ENCODE measurements at places on chromosomes 2 and 18.

DNA sequence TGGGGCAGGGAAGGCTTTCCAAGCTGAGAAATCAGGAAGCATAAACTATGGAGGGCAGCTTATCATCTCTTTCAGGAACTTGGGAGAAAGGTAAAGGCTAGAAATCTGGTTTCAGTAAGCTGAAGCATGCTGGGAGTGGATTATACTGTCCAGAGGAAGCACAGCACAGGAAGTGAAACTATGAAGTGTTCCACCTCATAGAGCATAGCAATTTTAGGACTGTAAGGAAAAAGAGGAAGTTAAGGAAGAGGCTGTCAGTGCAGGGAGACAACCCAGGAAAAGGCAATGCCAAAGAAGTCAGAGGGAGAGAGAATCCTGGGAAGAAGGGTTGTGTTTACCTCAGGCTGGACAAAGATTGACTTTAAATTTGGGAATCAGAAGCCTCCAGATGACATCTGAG lies 51.9 kb downstream of the EFEMP1 start:
- DNase-seq = no peak

- DNase-seq = no peak
Measured at GRCh38 chr2:216121255-216121654, 12.1 kb downstream of the XRCC5 start.

- no peak for DNase-seq
Measured at GRCh38 chr2:203905656-203906055, 30.9 kb upstream of the ICOS start.

- no peak for DNase-seq
Measured at GRCh38 chr2:161232571-161232970, 72.3 kb downstream of the TANK start.

- no peak for DNase-seq
Measured at GRCh38 chr18:2197946-2198345, 373.4 kb downstream of the METTL4 start.

GRCh38 chr2:78118037-78118436 lies 595.9 kb upstream of the LRRTM4 start:
- DNase-seq = no peak

DNA sequence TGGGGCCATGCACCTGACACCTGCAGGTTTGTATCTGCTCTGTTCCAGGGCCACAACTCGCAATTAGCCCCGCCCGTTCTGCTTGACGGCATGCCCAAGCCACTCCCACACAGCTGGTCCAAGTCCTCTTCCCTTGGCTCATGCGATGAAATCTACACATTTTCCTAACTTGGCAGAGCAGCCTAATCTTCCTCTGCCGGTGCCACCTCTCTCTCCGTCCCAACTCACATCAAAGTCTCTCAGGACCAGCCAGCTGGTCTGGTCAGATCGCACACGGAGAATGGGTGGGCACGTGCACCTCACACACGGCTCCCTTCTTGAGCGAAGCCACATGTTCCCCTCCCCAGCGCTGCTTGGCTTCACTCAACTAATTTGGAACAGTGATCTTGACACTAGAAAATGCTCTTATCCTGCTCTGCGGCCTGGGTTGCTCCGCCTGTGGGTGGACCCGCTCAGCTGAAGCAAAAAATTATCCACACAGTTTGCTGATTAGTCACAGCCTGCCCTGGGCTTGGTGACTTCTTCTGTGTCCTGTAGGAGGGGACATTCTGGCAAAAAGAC lies 176.7 kb downstream of the NRP2 start:
- DNase-seq = no peak

DNA sequence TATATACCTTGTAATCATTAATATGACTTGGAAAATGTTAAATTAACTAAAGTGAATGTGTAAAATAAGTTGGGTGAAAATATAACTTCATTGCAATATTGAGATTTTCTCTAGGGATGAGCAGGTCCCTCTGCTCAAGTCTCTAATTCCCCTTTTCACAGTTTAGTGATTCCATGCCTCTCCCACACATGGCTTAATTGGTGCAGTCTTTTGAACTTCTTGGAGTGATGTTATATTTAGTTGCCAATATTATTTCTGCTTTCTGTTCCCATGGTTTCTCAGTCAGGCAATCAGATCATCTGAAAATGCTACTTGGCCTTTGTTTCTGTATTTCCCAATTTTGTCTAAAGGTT lies 233.7 kb upstream of the SPOPL start:
- no peak for DNase-seq

GRCh38 chr2:70826696-70827350 lies 6.4 kb upstream of the CLEC4F start:
- no peak for DNase-seq

GRCh38 chr18:36650906-36651305 lies 177.9 kb downstream of the TPGS2 start:
- DNase-seq = no peak

DNA sequence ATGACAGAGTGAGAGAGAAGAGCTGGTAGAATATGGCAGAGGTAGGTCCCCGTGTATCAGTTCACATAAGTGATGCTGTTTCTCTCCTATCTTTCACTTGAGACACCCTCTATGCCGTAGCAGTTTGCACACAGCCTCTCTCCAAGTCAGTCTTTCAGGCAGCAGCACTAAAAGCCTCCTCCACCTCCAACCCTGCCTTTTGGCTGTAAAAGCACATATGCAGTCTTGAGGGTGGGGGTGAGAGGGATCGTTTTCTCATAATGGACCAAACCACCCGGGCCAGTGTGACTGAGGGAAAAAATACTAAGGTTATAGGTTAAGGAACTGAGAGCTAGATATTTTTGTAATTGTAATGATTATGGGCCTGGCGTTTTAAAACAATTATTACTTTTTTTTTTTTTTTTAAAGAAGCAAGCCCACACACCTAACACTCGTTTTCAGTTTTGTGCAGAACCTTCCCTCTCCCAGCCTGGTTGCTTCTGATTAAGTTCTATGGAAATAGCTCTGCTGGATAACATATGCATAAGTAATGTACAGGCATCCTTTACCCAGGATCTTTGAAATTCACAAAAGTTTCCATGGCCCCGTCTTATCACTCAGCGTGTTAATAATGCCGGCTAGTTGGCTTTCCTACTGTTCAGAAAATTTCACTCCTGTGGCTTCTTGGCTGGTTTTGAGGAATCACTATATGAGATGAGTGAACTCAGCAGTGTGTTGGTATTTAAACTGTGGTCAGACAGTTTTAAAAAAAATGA lies 112.2 kb upstream of the MEIS1 start:
- no peak for DNase-seq

- DNase-seq = no peak
Measured at GRCh38 chr2:235295831-235296230, 198.0 kb upstream of the AGAP1 start.

GRCh38 chr2:30625701-30626100 lies 178.7 kb downstream of the LCLAT1 start:
- DNase-seq = no peak

DNA sequence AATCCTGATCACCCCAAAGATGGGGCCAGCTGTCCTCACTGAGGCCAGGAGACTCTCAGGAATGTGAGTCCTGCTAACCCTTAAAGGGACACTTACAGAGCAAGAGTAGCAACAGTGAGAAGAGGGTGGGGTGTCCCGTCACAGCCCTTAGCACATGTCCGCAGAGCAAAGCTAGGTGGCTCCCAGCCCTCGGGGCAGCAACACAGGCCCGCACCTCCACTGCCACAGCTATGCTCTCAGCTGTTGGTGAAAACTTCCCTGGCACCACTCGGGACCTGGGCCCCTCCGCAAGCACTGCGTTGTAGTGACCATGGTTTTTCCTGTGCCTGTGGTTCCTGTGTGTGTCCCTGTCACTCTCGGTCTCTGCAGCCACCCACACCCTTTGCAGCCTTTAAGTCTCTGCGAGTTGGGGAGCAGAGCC lies 76.4 kb upstream of the UXS1 start:
- DNase-seq = no peak

DNA sequence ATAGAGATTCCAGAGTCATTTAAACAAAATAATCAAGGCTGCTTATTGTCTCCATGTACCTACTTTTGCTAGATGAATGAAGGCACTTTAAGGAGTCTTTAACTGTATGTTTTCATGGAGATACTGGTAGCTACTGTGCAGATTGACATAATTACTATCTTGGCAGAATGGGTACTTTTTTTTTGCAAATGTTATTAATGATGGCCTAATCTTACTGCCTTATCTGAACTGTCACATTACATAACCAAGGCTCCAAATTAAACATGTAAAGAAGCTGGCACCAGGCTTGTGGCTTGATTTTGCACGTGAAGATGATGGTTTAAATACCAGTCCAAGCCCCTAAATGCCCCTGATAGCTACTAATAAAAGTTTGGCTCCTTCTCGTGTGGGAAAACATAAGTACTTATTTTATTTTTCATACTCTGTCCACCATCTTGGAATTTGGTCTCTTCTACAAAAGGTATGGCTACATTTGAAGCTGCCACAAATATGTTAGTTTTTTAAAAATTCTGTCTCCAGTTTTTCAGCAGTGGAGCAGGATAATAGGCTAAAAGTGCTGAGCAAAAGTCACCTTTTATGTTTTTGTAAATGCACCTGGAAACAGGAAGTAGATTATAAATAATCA lies 4.1 kb downstream of the TRIB2 start:
- DNase-seq = no peak

DNA sequence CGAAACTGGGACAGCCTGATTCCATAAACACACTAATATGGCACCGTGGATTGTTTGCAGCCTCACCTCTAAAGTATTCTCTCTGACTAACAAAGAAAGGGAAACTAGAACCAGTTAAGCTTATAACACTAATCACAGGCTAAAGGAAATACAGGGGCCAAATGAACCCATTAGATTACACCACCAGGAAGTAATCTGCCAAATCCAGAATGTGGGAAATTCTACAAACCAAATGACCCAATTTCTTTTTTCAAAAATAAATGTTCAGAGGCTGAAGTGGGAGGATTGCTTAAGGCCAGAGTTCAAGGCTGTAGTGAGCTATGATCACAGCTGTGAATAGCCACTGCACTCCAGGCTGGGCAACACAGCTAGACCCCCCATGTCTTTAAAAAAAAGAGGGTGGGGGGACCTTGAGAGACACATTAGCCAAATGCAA lies 1.5 kb upstream of the MPPE1 start:
- peak; percentile 24 for DNase-seq

DNA sequence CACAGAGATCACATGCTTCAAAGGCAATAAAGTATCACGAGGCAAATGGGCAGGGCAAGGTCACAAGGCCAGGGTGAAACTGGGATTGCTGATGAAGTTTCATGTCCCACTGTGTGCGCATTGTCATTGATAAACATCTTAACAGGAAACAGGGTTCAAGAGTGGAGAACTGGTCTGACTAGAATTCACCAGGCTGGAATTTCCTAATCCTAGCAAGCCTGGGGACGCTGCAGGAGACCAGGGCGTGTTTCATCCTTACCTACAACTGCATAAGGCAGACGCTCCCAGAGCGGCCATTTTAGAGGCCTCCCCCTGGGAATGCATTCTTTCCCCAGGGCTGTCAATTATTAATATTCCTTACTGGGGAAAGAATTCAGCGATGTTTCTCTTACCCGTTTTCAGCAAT lies 33.2 kb downstream of the PTPN4 start:
- no peak for DNase-seq

DNA sequence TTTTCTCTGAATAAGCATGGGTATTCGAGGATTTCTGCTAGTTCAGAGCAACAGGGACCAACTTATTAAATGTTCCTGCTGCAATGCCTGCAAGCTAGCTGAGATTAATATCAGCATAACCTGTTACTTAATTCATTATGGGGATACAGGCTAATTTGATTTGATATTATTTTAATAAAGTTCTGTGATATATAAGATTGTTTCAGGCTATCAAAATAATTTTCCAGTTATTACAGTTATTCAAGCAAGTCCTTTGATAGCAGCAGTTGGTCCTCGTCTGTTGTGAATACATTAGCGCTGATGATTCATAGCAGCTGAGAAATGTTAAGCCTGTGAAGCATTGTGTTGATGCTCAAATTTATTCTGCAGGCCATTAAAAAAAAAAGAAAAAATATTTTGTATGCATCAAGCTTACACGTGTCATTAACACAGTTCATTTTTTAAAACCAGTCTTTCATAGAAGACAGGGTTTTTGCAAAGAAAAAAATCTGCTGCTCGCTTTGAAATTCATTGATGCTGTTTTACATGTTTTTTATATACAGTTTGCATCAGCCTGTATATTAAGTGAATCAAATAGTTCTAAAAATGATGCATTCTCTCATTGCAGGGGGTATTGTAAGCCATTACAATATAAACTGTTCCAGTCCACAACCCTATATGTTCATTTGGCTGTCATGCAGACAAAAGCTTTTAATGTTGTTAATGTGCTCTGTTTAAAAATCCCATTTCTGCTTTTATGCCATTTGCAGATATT lies 482.5 kb downstream of the BCL11A start:
- DNase-seq = no peak

DNA sequence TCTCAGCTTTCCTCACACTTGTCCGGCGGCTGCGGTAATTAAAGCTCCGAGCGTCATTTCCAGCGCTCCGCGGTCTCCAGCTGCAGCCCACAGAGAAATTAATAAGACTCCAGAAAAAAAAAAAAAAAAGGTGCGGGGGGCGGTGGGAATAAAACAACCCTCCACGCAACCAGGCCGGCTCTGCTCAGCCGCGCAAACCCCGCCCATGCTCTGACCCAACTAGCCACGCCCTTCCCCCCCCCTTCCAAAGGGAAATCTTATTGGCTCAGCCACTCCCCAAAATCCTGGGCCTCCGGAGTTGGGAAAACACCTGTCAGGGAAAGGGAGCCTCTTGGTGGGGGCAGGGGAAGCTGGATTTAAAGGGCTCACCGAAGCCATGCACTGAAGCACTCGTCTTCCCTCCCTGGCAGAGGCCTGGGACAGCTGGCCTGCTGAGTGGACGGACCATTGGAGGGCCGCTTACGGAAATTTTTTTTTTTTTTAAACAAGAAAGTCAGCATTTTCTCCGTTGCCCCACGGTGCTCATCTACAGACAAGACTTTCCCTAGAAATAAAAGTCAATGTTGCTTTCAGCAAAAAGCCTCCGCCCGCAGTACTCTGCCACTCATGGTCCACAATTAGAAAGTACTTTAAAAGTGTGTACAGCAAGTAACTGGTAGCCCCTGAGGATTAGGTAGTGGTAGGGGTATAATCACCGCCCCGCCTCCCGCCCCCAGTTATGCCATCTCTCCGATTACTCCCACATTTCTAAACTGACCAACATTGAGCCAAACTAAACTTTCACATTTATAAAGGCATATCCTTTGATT lies 674 bp upstream of the ERBB4 start:
- no peak for DNase-seq

DNA sequence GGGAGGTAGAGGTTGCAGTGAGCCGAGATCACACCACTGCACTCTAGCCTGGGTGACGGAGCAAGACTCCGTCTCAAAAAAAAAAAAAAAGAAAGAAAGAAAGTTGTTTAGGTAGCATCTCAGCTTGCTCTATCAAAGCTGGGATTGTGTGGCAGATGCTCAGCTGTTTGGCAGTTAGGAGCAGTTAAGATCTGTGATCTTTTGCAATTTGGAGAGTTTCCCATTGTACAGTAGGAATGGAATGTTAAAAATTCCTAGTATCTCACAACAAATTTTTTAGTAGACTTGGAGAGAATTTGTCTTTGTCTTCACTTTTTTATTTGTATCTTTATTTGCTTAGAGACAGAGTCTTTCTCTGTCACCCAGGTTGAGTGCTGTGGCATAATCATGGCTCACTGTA lies 122.9 kb upstream of the UNC80 start:
- DNase-seq = peak; percentile 41
